ENCODE measurements at places on chromosomes 11 and 22. TPM values are rescaled to one million over a fixed set of nuclear protein-coding genes. Genes with fewer than 3 reads are reported as not detected.

Gene POU2AF2
- total RNA-seq: not detected

Gene CARD18
- not detected for total RNA-seq

Gene GUCY1A2
- total RNA-seq: not detected

Gene SLC25A45
- 29.6 TPM for total RNA-seq

Gene SLC22A9
- not detected for total RNA-seq

Gene EMSY
- total RNA-seq: 42.4 TPM

Gene IL17REL
- not detected for total RNA-seq

Gene SAA2
- not detected for total RNA-seq

Gene YAP1
- total RNA-seq: not detected

Gene PNPLA2
- total RNA-seq: 125 TPM

Gene SPON1
- 3.9 TPM for total RNA-seq

Gene CRYBA4
- total RNA-seq: not detected

Gene SLC22A25
- not detected for total RNA-seq

Gene SLC36A4
- 9.5 TPM for total RNA-seq

Gene SCN4B
- 0.17 TPM for total RNA-seq

Gene SSH3
- total RNA-seq: 27.0 TPM

Gene PARVG
- total RNA-seq: 238 TPM

Gene DRG1
- 87.8 TPM for total RNA-seq

Gene SMIM35
- 3.0 TPM for total RNA-seq

Gene SEPTIN3
- total RNA-seq: 0.42 TPM

Gene GPR83
- total RNA-seq: 0.20 TPM
